ENCODE measurements at places on chromosomes 6 and 20. TPM values are rescaled to one million over a fixed set of nuclear protein-coding genes. Genes with fewer than 3 reads are reported as not detected.

The EYS gene
- under 0.01 TPM for total RNA-seq

The PNPLA1 gene
- not detected for total RNA-seq

The HLA-DOB gene
- total RNA-seq = 0.72 TPM

The DSTN gene
- 230 TPM for total RNA-seq

The DNPH1 gene
- 43.7 TPM for total RNA-seq

Measured in tracheal epithelial cell (primary cell).